ENCODE measurements at places on chromosomes 3 and 15.

DNA sequence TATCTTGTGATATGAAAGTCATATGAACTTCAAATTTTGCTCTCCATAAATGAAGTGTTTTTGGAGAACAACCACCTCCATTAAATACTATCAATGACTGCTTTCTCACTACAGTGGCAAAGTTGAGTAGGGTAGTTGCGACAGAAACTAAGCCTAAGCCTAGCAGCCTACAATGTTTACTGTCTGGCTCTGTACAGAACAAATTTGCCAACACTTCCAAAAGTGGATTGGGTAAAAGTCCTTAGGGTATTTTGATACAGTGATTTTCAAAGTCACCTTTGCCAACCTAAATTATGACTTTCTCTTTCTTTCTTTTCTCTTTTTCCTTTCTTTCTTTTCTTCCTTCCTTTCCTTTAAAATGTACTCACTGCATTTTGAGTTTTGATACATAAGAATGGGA lies 142.6 kb downstream of the PLCL2 start:
- no peak for DNase-seq

DNA sequence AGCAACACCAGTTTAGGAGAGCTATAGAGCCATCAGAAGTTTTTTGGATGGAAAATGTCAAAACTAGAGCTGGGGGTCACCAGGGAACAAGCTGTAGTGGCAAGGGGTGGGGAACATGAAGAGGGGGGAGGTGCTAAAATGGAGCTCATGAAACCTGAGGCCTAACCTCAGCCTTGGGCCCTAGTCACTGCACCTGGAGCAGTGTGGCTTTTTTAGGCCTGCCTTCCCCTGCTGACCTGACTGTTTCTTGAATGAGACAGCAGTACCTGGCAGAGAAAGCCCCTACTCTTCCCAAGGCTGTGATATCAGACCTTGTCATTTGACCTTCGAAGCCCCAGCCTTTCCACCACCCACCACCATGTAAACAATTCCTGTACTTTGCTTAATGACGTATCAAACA lies 383.5 kb downstream of the EPHB1 start:
- DNase-seq: no peak

DNA sequence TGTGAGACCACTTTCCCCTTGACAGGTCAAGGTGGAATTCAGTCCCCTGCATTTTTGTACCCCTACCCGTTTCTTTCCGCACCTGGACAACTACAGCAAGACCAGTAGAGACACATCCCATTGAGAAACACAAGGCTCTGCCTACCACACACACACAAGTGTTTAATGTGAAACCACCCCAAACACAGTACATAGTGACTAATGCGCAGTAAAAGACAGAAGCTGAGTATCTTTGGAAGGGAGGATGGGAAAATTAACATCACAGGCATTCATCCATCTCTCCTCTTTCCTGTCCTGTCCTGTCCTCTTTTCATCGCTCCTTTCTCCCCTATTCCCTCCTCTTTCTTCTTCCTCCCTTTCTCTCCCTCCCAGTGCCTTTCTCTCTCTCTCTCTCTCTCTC lies 64.8 kb downstream of the SCN11A start:
- DNase-seq: no peak

DNA sequence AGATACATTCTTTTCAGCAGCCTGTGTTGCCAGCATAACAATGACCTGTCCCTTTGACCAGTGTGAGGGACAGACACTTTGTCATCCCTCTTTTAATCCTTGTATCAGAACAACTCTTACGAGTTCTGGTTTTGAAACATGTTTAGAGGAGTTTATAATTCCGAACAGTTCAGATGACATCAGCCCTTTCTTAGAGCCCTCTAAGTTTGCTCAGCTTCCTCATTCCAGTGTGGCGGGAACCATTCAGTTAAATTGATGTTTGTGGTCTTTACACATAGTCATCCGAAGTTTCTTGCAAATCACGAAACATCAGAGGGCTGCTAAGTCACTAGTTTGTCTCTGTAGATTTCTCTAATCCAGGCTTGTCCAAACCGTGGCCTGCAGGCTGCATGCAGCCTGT lies 102.5 kb downstream of the AKAP13 start:
- no peak for DNase-seq

GRCh38 chr15:34850121-34850520 lies 54.8 kb upstream of the ACTC1 start:
- no peak for DNase-seq

DNA sequence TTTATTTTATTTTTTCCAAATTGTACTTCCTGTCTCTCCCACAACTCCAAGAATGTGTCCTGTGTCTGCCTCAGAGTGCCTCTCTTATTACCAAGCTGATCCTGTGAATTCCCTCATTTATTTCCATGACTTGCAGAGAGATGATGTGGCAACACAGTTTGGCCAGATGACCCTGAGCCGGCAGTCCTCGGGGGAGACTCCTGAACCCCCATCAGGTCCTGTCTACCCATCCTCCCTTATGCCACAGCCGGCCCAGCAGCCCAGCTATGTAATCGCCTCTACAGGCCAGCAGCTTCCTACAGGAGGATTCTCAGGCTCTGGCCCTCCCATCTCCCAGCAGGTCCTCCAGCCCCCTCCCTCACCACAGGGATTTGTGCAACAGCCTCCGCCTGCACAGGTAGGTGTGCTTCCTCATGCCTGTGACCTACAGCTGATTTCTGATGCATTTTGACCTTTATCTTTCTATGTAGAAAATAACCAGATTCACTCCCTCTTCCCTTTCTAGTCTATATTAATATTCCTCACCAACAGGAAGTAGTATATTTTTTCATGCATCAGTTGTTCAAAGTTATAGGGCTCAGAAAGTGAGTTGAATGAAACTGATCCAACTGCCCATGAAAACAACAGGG lies 100.0 kb downstream of the ARPP21 start:
- DNase-seq: no peak

GRCh38 chr15:93107646-93108045 lies 18.6 kb upstream of the RGMA start:
- no peak for DNase-seq

DNA sequence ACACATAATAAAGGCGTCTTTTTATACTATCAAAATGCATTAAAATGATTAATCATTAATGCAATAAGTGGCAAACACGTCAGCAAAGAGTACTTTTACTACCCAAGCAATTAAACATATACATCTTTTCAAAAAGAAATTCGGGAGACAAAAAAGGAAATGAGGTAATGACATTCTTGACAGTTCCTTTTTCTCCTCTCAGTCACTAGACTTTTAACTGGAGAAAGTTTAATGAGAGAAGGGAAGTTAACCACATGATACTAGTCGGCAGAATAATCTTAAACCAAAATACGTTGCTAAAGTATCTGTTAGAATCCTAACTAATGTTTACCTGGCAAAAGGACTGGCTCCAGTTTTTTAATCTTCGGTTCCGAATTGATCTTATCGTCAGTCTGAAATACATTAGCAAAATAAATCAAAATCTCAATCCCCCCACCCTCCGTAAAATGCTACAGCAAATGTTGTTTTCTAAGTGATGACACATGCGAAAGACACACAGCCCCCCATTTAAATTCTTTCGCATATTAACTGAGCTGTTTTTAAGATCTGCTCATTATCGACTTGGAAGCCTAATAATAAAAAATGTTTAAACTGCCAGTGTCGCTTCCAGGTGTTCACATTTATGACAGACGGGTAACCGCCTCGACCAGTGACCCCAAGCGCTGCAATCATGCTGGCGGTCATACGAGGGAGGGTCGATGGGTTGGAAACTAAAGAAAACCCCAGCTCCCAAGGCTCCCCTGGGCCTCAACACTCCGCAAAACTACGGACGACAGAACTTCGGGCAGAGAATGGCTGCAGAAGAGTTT lies 778 bp downstream of the MTMR10 start:
- DNase-seq: no peak

DNA sequence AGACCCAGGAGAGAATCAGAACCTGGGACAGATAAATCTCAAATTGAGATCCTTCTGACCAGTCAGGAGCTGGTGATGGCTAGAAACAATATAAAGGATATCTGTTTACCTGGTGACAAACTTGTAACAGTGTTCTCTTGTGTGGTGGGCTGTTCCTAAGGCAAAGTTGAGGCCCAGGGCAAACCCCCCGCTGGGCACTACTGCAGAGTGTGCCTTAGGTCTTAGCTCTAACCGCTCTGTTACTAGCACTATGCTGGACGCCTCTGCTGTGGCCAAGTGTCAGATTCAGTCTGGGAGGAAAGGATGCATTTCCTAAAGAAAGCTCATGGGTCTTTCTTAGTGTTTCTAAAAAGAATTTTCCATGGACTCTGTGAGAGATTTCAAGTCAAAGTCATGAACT lies 146.5 kb upstream of the MEIS2 start:
- DNase-seq: no peak

GRCh38 chr3:127226946-127227842 lies 34.3 kb downstream of the PRR23E start:
- DNase-seq: peak; percentile 34

DNA sequence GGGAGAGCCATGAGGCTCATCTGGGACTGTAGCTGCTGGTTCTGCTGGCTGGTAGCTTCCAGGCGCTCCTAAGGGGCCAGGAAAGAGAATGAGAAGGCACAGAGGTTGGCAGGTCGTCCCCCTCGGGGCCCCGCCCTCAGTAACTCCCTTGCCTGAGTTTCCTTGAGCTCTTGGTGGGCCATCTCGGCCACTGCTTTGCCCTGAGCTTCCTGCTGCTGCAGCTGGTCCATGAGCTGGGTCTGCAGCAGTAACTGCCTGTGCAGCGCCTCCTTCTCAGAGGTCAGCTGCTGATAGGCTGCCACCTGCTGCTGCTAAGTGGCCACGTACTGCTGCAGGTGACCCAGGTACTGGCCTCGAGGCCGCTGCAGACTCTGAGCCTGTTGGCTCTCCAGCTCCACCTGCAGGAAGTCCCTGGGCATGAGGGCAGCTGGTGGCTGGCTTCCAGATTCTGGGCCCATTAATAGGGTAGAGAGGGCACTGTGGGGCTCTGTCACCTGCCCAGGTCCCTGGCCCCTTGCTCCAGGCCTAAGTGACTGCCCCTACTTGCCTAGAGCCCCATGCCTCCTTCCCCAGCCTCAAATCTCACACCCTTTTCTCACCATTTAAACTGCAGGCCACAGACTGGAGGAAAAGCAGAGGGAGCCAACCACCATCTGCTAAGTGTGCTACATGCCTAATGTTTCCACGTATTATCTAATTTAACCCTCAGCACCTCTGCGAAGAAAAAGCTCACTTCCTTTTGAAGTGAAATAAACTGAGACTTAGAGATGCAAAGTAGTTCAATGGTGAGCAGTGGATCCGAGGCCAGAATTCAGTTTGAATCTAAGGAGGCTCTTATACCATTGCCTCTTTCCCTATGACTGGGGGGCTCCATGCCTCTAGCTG lies 10.8 kb upstream of the VPS33B start:
- DNase-seq: peak; percentile 91

- DNase-seq: peak; percentile 64
Observed at GRCh38 chr3:157582637-157582973, 79.4 kb upstream of the VEPH1 start.

DNA sequence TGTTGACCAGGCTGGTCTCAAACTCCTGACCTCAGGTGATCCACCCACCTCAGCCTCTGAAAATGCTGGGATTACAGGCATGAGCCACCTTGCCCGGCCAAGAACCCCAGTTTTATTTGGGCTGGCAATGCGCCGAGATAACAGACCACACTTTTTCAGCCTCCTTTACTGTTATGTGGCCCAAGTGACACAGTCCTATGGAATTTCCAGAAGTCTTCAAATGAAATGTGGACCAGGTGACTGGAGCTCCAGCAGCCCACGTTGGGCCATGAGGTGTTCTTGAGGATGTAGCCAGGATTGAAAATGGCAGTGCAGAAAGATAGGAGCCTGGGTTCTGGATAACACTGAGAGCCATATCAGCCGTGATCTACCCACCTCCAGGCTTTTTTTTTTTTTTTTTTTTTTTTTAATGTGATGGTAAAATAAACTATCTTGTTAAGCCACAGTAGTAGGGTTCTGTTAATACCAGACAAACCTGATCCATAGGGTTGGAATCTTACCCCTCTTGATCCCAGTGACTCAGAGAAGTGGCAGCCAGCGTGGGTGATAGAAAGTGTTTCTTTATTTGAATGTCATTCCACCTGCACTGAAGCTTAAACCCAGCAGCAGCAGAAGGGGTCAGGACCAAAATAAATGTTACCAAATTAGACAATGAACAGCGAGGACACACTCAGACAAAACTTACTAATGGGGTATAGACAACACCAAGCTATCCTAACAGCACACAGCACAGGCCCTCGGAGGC lies 55.6 kb downstream of the LHFPL4 start:
- DNase-seq: no peak

DNA sequence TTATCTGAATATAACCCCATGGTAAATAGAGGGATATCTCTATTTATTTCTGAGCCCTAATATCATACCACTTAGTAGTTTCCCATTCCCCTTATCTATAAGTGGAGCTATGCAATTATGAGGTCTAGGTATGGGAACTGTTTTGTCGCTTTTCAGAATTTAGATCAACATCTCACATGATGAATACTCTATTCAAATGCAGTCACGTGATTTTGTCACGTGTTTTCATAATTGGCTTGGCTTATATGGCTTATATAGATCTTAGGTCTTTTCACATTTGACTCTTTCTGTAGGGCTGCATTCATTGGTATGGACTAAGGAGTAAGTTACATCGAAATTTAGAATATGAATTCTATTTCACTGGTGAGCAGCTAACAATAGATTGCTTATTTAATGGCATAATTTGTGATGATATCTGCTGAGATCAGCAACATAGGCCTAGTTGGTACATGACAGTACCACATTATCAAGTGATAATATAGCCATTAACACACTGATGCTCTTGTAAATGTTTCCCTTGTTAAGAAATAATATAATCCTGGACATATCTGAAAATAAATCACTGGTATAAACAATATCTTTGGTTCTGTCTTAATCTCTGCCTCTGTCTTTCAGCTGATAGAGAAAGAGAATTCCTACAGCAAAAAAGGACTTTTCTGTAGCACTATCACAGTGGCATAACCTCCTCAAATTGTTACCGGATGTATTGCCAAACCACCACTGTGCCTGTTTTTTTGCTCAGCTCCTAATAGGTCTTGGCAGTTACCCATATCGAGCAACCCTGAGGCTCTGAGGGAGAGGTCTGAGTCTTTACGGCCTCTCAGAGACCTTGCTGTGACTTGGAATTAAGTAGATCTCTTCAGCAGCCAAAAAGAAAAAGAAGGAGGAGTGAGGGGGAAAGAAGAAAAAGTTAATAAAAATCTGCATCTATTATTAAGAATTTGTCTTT lies 357.1 kb downstream of the ZPLD1 start:
- DNase-seq: no peak

DNA sequence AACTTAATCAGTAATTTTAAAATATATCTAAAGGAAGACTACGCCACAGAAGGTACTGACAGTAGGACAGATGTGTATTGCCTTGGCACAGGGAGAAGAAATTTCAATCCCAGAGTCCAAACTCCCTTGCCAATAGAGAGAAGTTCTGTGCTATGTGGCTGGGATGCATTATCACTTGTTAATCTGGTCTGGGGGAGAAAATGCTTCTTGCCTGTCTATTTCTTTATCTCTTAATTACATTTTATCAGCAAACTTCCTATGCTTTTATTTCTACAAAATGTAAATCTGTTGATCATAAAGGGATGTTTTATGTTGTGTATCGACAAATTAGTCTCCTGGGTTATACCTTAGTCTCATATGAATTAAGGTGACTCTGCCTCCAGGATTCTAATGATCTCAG lies 21.7 kb downstream of the RBMS3 start:
- DNase-seq: no peak

- DNase-seq: peak; percentile 66
Observed at GRCh38 chr3:128992926-128993460, 883 bp downstream of the CFAP92 start.
